ENCODE measurements at places on chromosomes 2 and 18.

- no peak overlapping the region for H3K27ac ChIP-seq
- H3K4me3 ChIP-seq = no peak overlapping the region
- no peaks in the 10 kb centered on the region for H3K4me1 ChIP-seq
- H3K27me3 ChIP-seq = no peaks in the 10 kb centered on the region
Measured at GRCh38 chr2:180520921-180521581, 459.4 kb upstream of the UBE2E3 start.

DNA sequence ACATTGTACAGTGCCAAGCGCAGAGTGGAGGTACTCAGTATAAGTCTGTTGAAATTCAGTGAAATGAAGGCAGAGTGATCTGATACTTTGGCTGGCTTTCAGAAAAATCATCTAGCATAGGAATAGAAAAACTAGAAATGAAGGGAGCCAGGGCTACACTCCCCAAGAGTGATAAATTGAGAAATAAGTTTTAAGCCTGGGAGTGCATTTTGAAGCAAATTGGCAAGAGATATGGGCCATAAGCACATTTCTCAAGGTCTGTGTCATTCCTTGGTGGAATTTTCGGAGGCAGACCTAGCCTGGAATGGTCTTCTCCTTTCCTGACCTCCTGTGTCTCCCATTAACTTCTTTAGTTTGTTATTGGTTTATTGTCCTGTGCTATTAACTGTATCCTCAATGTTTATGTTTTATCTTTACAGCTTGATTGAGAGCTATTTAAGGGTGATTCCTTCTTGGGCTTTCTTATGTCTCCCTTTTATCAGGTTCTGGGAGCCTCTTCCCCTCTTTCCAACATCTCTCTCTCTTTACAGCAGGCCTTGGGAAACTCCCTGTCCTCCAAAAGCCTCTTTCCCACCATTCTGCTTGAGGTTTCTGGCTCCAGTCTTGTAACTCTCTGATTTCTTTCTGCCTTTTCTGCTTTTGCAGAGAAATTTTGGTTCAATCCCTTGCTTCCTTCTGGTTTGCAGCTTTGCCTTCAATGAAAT, 649.5 kb downstream of the SLC4A3 start:
- H3K27ac ChIP-seq = peak overlapping the region; percentile 18
- no peaks in the 10 kb centered on the region for H3K27me3 ChIP-seq
- no peak overlapping the region for H3K4me3 ChIP-seq

DNA sequence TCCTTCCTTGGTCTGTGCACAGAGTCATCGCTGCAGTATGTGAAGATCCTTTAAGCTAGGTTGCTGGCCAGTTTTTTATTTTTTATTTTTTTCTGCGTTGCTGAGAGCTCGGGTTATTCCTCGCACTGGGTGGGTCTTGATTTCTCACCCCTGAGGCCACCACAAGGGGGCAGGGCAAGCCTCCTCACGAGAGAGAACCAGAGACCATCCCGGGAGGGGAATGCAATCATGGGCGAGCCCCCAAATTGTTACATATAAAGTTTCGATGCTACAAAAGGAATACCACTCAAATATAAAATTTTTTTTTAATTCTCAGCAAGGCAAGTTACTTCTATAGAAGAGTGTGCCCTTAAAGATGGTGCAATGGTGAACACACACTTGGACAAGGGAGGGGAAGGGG, 24.9 kb downstream of the HTR2B start:
- no peak overlapping the region for H3K4me3 ChIP-seq
- H3K36me3 ChIP-seq = no peaks in the 10 kb centered on the region
- no peak for DNase-seq
- no peak overlapping the region for H3K27ac ChIP-seq

DNA sequence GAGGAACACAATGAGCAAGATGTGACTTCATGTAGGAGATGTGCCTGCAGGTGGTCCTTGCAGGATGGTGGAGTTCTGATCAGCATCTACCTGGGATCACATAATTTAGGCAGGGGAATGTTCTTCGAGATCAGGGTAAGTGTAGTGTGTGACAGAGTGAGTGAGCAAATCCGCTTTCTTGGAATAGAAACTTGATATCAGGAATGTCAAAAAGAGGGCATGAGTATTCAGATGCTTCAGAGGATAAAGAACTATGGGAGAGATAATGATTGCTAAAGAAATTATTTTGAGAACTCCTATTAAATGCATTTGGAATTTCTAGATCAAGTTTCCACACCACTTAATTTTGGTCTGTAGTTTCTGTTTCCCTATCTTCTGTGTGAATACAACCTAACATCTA, 463.6 kb upstream of the SLC14A2 start:
- H3K27ac ChIP-seq = no peak overlapping the region
- DNase-seq = no peak
- H3K27me3 ChIP-seq = no peaks in the 10 kb centered on the region
- H3K4me1 ChIP-seq = no peaks in the 10 kb centered on the region

All from pancreas (tissue), 10 donors.